ENCODE measurements at places on chromosomes 16 and 17.

- no peak for DNase-seq
Measured at GRCh38 chr17:55654821-55655220, 67.8 kb downstream of the TMEM100 start.

- no peak for DNase-seq
Measured at GRCh38 chr17:72580321-72581127, 459.7 kb downstream of the SOX9 start.

DNA sequence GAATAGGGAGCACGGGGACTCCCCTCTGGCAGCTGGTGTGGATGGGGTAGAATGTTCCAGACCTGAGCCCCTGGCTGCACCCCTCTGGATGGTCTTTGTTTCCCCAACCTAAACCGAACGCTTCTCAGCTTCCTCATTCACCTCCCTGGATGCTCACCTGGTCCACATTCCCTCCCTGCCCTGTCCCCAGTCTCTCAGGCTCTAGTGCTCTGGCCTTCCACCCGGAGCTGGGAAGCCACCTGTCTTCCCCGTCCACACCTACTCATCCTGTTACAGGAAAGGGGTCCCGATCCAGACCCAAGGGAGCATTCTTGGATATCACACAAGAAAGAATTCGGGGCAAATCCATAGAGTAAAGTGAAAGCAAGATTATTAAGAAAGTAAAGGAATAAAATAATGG, 73.5 kb downstream of the CYLD start:
- DNase-seq = no peak

- peak; percentile 4 for DNase-seq
Measured at GRCh38 chr17:15341385-15341849, at the start of gene TEKT3. TEKT3 (minus strand) TSS chr17:15341597; CDS start chr17:15331585, 10,012 bp downstream.

DNA sequence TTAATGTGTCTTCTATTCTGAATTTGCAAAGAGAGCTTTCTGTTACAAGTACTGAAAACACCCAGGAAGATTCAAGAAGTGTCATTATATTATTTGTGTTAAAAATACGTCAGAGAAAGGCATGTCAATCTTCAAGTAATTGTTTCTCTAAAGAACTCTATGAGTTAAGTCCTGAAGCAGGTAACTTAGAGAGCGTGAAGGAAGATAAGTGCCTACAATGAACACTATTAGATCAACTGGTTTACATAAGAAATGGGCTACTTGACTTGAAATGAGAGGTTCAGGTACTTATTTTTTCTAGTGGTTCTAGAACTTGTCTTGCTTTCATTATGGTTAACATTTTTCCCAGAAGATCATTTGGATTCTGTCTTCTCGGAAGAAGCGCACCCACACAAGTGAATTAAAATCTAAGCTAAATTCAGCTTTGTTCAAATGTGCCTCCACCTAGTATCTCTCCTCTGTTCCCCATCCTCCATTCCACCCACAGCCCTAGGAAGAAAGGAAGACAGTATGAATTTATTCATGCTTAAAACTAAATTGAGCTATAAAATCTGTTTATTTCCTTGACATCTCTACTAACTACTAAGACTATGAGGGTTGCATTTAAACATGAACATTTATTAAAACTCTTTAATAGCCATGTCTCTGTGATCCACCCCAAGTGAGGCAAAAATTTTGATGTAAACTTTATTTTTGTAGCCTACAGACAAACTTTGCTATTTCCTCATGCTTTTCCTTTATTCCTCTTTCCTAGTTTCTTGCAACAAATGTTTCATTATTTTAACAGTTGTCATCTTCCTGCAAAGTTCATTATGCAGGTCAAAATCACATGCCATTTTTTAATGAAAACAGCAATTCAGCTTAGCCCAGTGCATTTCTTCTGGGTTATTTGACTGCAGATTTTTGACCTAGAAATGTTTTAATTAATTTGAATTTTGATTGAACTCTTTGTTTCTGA, 206.8 kb downstream of the KCNJ2 start:
- no peak for DNase-seq

DNA sequence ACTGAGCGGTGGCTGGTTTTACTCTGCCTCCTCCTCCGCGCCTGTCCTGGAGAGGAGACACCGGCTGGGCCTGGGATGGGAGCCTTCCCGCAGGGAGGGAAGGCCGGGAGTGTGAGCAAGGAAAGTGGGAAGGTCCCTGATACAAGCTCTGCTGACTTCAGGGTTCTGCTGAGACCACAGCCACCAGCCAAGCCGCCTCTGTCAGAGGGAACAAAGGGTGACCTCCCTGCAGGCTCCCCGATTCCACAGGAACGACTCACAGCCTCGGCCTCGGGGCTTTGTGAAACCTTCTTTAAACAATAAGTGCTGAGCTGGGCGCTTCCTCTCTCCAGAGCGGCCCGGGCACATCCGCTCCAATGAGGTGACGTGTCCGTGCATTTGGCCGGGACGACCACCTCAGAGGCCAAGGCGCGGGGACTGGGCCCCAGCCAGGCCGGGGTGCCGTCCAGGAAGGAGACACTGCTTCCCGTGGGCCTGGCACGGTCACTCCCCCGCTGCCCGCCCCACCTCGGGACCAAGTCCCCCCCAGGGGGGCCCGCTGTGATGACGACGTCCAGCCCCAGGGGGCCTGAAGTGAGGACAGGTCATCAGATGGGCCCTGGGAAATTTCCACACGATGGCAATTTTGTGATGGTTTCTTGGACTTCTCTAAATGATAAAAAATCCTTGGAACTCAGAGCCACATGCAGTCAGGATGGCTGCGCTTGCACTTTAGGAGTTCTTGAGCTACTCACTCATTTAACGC, 11.8 kb upstream of the CIBAR2 start:
- DNase-seq = no peak

- DNase-seq = no peak
Measured at GRCh38 chr16:19780321-19780720, 62.2 kb downstream of the IQCK start.

DNA sequence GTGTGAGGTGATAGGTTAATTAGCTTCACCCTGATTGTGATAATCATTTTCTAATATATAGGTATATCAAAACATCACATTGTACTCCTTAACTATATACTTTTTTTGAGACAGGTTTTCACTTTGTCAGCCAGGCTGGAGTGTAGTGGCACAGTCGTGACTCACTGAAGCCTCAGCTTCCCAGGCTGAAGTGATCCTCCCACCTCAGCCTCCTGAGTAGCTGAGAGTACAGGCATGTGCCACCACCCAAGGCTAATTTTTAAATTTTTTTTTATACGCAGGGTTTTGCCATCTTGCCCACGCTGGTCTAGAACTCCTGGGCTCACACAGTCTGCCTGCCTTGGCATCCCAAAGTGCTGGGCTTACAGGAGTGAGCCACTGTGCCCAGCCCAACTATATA, 455.3 kb upstream of the MAF start:
- no peak for DNase-seq

- no peak for DNase-seq
Measured at GRCh38 chr16:65961476-65962143, 404.9 kb upstream of the CDH5 start.

DNA sequence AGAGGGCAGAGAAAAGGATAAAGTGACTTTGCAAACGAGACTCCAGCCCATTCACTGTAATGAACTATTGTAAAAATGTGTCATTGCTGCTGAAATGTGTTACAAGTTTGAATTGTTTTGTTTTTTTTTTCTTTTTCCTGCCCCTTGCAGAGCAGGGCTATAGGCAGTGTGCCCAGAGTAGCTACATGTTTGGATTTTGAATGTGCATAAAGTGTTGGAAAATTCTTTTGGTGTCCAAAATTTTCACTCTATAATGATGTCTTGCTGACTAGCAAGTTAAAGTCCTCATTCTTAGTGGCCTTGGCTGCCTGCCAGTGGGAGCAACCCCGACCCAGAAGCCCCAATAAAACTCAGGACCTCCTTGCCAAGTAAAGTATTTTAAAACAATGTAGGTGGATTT, 66.5 kb downstream of the IGF2BP1 start:
- no peak for DNase-seq

DNA sequence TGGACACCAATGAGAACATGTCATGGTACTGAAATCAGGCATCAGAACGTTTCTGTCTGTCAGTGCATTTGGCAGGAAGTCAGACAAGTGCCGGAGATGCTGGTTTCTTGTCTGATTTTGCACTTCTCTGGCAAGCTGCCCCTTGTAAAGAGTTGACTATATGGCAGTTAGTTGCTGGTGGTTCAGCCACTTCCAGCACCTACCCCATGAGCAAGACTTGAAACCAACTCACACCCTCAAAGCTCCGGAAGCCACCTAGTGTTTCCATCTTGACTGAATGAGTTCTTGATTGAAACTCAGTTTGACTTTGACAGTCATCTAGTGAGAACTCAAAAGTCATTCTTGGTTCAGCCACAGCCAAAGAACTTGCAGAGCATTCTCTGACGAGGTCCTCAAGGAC, 225.1 kb downstream of the SPECC1 start:
- DNase-seq = peak; percentile 36

DNA sequence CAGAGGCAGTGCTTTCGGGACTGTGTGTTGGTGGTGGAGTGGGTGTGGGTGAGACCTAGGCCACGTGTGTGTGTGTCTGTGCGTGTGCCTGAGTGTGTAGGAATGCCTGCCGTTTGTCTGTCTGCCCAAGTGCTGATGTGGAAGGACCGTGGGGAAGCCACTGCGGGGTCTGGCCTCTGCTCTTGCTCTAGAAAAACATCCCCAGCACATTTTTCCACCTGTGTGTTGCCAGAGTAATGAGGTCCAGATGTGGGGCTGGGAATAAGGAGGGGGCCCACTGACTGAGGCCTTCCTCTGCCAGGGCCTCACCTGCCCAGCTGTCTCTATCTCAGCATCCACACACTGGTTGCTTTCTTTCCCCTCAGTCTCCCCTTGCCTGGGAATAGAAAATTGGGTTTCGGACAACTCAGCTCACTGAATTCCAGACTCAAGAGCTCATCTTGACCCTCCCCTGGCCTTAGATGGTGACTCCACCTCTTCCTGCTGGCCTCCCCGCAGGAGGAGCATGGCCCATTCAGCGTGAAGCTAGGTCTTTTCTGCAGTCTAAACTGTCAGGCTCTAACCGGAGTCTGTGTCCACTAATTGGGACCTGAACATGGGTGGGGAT, 7.6 kb downstream of the SGCA start:
- no peak for DNase-seq

DNA sequence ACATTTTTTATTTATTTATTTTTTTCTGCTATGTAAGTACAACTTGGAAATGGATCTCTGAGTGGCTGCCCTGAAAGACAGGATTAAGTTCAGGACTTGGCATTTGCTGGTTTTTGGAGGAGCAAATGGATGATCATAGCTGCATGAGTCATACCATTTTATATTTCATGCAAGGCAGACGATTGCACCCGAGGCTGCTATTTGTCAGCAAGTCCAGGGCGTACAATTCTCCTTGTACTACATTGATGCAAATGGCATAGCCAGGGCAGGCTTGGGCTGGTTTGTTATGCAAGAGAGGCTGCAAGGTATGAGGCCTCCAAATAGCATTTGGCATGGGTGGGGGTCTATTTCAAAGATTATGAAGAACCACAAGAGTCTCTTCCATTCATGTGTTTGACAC, 81.2 kb upstream of the CACNG3 start:
- DNase-seq = no peak
